ENCODE measurements at places on chromosomes 4 and X.

- DNase-seq = no peak
Observed at GRCh38 chr4:4853921-4854648, 5.4 kb upstream of the MSX1 start.

GRCh38 chrX:127276326-127276725 lies 456.8 kb downstream of the PRR32 start:
- DNase-seq = no peak

- DNase-seq = no peak
Observed at GRCh38 chr4:40661803-40662202, 32.1 kb upstream of the RBM47 start.

- DNase-seq = peak; percentile 4
Observed at GRCh38 chrX:25206778-25207177, 191.0 kb upstream of the ARX start.

DNA sequence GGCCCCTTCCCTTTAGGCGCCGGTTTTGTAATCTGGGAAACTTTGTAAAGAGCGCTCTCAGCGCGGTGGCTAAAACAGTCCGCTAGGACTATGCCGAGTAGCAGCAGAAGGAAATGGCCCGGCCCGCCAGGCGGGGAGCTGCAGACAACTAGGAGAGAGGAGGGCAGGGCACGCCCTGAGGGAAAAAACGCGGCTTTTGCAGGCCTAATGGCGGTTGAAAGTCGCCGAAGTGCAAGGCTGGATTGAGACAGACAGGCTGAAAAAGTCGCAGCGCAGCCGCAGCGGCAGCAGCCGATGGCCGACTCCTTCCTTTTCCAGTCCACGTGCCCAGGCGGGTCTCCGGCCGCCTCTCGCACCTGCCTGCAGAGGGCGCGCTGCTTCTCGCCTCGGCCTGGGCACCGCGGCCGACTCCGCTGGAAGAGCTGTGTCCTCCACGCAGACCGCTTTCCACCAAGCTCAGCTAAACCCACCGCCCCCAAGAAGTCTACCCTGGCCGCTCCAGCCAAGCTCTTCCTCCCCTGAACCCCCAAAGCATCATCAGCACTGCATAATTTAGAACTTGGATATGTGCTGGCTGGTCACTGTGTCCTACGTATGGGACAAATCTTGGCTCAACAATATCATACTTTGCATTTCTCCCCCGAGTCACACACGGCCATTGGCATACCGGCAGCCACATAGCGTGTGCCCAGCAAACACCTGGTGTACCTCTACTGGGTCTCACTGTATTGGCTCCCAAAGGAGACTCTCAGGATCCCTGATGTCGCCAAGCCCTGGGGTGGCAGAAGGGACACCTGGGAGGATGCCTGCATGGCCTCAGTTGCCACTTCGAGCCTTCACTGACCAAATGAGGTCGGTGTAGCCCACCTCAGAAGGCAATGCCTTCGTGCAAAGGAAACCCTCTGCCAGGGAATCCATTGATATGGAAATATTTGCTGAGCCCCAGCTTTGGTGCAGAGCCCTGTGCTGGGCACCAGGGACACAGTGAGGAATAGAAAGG lies 14.5 kb downstream of the SLC25A5 start:
- DNase-seq = peak; percentile 11

- DNase-seq = no peak
Observed at GRCh38 chrX:67288156-67288555, 255.7 kb upstream of the AR start.

DNA sequence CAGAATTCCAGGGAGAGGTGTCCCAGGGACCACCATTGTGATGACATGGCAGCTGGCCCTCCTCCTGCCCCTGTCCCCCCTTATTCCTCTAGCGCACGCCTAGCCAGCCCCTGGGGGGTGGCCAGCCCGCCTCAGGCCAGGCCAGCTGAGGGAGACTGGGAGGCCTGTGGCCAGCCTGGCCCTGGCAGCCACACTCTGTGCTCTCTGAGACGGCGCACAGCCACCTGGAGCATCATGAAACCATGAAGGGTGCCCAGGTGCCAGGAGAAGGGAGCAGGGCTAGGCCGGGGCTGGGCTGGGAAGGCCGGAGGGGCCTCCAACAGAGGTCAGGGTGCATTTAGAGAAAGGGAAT lies 14.4 kb upstream of the DUSP9 start:
- DNase-seq = no peak

- DNase-seq = no peak
Observed at GRCh38 chr4:154736770-154737169, 7.0 kb upstream of the LRAT start.

GRCh38 chrX:475926-476723 lies 89.4 kb upstream of the PPP2R3B start:
- DNase-seq = peak; percentile 14

DNA sequence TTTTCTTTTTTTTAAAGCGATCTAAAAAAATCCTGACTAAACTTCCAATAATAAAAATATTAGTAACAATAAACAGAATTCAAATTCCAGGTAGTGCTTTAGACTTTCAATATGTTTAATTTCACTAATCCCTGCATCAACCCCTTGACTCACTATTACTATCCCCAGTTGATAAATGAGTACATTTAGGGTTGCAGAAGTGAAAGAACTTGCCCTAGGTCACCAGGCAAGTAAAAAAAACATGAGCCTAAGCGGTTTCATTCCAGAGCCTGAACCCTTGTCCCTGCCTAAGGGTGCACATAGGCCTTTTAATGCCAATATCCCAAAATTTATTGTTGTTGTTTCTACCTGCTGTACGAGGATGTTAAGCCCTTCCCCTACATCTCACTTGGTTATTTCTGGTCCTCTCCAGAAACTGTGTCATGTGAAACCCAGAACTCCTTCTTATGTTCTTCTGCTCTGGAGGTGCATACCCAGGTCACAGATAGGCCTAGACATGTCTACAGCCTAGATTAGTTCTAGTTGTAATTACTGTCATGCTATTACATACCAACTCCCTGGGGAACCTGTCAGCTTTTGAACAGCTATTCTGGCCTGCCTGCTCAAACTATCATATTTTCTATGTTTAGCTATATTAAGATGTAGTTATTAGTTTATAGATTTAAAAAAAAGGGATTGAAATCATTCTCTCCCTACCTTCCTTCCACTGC lies 244.5 kb upstream of the PITX2 start:
- no peak for DNase-seq

DNA sequence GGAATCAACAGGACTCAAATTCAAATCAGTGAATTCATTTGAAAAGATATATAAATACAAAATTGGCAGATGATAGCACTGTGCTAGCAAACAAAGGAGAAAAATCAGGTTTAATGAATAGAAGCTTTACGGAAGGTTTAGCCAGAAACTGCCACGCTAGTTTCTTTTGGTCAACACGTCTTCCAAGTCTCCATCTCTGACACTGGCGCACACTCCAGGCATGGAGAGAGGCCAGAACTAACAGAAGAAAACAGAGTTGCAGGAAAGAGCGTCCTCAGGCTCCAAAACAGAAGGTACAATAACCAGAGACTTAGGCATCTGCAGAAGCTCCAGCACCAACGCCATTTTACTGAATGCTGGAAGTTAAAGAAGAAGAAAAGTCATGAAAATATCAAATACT lies 497.3 kb upstream of the FRG1 start:
- no peak for DNase-seq

DNA sequence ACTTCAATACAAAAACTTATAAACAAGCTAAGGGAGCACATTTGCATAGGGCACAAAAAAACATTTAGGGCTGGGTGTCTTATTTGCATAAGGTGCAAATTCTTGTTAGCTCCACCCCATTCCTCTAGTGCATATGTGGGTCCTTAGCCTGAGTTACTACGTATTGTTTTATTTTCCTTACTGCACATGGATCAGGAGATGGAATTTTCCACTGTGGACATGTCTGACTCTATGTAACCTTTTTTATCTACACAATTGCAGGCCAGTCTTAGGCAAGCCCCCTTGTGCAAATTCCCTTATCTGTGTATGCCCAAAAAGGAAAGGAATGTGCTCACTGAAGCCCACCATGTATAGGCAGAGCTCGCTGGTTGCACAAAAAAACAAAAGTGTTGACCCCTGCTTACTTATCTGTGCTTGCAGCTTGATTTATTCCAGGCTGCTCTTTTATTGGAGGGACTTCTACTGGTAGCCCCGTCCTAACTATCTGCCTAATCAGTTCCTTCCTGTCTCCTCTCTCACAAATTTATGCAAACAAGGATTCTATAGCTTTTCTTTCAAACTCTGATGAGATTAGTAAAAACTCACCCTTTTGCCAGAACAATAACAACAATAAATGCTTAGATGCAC lies 359.0 kb upstream of the MAGEB16 start:
- DNase-seq = no peak
